ENCODE measurements at places on chromosomes 5 and 9.

DNA sequence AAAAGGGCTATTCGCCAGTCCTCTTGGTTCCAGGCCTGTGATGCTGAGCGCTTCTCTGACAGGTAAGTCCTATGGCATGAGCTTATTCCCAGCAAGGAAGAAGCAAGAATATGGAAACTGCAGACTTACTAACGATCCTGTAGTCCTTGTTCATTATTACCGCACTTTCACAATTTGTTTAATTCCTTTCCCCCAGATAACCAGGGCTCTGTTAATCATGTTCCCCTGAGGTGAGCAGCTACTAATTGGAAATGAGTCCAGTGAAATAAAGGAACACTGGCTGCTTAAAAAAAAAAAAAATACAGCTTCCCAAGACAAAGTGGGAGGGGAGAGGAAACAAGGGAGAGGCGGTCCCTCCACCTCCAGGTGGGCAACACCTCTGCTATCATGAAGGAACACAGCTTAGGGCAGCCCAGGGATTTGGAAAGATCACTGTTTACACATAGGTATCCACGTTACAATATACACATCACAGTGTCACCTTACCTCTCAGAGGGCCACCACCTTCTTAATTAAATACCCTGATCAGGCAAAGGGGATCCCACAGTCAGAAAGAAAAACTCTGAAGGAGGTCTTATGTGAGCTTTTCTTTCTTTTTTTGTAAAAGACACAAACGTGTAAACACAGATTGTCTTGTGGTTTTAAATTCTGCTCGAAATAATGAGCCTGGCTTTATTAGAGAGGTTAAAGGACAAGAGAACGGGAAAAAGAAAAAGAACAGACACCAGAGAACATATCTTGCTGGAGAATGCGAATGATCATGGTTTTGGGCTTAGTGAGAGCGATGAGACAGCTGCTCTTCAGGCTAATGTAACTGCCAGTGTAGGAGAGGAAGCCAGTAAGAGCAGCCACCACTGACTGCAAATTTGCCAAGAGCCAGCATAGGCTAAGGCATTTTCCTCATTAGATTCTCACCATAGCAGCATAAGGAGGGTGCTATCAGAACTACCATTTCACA is 258.6 kb downstream of the CRB2 start:
- DNase-seq, result no peak

- DNase-seq, result no peak
These were observed 109.4 kb downstream of the ANKRD55 start for GRCh38 chr5:56123531-56124243.

GRCh38 chr9:14098486-14099180 is 215.3 kb downstream of the NFIB start:
- DNase-seq, result no peak

- no peak for DNase-seq
These were observed 9.7 kb upstream of the HK3 start for GRCh38 chr5:176908675-176909368.

DNA sequence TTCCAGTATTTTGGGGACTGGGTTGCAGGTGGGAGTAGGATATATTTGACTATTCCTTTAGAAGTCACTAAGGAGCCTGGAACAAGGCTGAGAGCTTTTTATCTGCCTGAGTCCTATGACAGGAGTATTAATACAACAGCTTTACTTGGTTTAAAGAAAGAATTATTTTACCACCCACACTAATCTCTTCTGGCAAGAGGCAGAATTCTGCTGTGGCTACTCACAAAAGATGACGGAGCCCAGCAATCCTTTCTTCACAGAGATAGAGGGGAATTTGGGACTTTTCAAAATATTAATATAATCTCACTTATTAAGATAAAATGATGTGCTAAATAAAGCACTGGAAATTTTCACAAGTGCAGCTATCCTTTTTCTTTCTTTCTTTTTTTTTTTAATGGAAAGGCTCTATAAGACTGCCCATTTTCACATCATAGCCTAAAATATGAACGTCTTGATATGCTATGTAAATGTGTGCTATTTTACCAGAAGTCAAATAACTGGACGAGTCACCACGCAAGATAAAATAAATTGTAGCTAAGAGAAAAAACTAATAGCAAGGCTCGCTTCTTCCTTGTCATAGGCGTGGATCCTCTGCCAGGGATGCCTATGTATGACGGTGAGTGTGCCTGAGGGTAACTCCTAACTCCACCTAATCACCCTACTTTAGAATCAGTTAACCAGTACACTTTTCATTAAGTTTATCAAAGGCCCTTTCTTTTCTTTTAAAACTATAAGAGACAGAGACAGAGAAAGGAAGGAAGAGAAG is 76.3 kb downstream of the ZNF608 start:
- no peak for DNase-seq

Data from NCI-H1092 (cell line).